CD8-positive, alpha-beta T cell (primary cell): ENCODE measurements at places on chromosomes 16 and 17.

DNA sequence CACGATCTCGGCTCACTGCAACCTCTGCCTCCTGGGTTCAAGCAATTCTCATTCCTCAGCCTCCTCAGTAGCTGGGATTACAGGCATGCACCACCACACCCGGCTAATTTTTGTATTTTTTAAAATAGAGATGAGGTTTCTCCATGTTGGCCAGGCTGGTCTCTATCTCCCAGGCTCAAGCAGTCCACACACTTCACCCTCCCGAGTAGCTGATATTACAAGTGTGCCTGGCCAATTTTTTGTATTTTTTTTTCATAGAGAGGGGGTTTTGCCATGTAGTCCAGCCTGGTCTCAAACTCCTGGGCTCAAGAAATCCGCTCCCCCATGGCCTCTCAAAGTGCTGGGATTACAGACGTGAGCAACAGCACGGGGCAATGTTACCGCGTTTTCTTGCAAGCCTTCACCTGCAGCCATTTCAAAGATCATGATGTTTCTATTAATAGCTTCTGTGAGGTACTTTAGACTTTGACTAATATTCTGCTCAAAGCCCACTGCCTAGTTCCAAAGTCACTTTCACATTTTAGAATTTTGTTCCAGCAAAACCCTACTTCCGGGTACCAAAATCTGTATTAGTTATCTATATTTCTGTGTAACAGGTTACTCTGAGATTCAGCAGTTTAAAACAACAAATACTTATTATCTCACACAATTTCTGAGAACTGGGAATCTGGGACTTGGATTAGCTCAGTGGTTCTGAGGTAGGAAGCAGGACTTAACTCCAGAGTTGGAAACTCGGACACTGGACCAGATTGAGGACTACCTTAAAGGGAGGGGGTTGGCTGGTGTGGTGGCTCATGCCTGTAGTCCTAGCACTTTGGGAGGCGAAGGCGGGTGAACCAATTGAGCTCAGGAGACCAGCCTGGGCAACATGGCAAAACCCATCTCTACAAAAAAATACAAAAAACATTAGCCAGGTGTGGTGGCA is 12.0 kb upstream of the MED13 start:
- DNase-seq = no peak

DNA sequence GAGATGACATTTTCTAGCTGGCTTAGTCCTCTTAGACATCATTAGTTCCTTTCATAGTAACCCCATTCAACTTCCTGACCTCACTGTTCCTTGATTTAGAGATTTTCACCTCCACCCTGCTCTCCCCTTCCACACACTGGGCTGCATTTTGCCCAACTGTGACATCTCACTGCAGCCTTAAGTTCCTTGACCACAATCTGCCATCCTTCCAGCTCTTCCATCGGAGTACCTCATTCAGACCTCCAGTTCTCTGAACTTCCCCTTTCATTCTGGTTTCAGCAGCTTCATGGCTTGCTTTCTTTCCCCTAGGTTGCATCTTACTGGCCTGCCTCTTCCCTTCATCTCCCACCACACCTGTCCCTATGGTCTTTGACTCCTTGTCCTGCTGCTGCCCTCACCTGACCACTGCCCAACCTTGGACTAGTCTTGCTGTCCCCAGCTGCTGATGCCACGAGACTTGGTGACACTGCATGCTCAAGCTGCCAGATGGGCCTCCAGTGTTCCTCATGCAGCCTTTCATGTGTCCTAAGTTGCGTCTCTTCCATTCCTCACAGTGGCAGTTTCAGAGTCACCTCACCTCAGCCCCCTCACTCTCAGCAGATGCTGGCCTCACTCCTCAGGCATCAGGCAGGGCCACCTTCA is 40.8 kb downstream of the NUP88 start:
- no peak for DNase-seq

- no peak for DNase-seq
These were observed 22.3 kb upstream of the NAGS start for GRCh38 chr17:43982171-43982570.

- DNase-seq = no peak
These were observed 2.0 kb downstream of the CD79B start for GRCh38 chr17:63929860-63930766.
